ENCODE measurements at places on chromosomes 7 and 10.

DNA sequence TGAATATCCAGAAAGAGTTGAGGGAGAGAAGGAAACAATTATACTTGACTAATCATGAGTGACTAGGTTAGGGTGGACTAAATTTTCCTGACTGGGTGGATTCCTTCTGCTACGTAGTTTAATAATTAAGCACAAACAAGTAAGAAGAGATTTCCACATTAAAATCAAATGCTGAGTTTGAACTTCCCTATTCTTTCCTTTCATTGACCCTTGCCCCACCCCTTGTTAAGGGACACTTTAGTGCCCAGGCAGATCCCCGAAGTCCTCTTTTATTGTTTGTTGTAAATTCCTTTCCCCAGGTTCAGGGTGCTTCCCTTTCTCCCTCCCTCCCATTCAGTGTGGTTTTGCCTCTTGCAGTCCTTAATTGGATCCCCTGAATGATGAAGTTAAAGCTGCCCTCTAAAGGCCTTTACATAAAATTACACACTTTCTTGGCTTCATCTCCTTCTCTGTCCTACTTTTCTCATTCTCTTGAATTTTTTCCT is 8.8 kb upstream of the SPAM1 start:
- no peak for DNase-seq

DNA sequence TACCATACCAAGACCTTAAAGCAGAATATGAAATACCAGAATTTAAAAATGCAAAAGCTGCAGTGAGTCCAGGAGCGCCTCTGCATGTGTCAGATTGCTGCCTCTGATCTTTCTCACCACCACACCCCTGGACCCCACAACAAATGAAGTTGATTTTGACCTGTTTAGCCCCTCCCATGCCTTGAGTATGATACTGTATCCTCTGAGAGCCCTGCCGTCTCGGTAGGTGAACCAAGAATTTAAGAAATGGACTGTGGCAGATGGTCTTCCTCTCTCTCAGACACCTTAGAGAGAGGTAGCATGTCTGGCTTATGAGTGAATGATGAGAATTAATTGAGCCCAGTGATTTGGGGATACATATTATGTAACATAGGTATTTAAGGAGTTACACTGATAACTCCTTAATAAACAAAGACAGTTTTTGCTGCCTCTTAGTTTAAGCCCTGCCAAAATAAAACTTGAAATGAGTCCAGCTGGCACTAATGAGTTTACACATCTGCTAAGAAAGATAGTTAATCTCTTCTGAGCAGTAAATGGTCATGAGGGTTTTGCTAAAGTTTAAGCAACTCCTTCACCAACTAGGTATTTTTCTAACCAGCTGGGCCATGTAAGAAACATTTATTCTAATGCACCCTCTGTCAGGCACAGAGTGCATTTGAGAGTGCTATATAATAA is 4.5 kb upstream of the TFPI2 start:
- no peak for DNase-seq

DNA sequence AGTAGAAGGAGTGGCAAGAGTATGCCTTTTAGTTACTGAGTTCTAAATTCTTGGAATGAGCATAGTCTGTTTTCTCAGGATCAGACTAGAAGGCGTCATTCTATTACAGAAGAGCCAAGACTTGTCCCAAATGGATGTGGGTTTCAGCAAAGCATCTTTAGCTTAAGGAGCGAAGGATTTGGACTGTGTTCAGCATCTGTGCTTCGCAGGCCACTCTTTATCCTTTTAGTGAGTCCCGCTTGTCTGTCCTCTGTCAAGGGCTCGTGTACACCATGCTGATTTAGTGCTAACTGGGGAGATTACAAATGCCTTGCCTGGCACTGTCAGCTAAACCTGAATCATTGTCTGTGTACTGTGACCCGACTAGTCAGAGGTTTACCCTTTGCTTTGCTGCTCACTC is 465.7 kb downstream of the AUTS2 start:
- no peak for DNase-seq

DNA sequence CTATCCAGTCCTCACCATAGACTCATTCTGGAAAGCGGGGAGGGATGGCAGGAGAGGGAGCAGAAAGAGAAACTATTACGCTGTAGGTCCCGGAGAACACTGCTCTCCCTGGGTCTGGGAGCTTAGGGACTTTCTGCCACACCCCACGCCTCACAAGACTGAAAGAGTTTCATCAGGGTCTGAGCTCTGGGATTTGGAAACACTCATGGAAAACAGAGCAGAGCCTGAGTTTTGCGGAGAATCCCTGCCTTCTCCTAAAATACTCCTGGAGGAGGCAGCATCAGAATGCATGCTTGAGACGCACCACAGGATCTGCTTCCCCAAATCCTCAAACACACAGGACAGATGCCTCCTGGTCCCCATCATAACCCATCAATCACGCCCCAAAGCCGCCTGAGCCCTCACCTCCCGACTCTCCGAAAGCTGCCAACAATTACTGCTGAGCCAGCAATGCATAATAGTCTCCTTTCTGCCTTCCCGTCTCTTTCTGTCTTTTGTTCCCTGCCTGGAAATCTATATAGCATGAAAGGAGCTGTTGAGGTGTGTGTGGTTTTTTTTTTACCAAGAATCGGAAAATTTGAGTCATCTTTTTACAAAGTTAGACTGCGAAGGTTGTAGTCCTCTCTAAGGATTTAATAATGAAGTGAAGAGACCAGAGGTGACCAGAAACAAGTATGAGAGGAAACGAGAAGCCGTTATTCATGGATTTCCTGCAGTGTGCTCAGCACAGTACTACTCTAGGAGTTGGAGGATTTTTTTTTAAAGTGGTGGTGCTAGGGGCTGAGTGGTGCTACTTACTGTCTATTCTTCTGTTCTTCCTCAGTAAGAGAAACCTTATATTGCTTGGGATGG is 37.7 kb downstream of the ASB13 start:
- DNase-seq = no peak

DNA sequence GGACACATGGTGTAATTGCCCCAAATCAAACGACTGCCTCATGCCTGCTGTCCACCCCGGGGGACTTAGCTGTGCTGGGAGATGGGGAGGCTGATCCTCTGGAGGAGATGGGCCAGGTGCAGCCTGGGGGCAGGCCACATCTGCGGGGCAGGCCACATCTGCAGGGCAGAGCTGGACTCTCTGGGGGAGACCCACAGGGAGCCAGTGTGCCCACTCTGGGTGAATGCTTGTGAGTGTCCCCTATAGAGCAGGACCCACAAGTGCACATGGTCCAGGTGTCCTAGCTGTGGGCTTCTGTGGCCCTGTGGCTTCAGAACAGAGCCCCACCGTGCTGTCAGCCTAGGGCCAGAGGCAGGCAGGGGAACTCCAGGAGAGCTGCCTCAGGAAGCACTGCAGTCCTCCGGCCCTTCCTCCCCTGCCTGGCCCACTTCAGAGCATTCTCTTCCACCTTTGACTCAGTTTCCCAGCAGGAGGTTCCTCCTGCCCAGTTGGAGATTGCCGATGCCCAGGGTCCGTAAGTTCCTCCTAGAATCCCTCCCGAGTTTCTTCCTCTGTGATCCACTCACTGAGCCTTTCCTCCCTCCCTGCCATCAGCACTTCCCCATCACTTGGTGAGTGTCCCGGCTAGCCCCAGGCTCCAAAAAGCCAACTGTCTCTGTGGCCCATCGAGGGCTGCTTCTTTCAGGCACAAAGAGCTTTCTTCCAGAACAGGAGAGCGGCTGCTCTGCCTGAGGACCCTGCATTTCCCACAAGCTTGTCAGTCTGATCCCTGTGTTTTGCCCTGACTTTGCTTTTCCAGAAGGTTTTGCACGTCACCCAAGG is 50.3 kb downstream of the ADCYAP1R1 start:
- no peak for DNase-seq

DNA sequence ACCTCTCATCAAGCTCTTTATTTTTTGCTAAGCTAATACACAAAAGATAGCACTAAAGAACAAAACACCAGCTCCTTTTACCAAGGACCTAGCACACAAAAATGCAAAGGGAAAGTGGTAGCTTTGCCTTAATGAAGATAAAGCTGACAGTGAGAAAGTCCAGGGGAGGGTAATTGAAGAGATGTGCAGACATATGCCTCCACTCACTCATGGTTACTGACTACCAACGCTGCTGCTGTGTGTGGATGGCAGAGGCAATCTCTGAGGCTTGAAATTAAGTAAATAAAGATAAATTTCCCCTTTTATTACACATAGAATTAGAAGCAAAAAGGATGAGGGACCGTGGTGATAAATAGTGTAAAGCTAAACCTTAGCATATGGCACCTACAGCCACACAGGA is 87.0 kb downstream of the HGF start:
- no peak for DNase-seq

- no peak for DNase-seq
These were observed 492.5 kb upstream of the ZMIZ1 start for GRCh38 chr10:78576276-78576675.

DNA sequence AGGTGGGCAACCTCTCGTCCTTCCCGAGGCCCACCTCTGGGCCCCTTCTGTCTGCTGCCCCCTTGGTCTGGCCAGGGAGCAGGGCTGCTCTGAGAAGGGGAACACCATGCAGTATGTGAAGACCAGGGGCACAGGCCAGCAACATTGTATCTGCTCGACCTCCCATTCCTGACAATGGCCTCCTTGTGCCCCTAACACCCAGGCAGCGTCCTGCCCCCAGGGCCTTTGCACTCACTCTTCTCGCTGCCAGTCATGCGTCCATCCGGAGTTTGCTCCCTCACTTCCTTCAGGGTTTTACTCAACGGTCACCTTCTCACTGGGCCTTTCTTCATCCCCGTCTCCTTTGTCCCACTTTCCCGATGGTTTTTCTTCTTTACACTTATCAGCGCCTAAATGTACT is 232.9 kb upstream of the GRB10 start:
- no peak for DNase-seq

DNA sequence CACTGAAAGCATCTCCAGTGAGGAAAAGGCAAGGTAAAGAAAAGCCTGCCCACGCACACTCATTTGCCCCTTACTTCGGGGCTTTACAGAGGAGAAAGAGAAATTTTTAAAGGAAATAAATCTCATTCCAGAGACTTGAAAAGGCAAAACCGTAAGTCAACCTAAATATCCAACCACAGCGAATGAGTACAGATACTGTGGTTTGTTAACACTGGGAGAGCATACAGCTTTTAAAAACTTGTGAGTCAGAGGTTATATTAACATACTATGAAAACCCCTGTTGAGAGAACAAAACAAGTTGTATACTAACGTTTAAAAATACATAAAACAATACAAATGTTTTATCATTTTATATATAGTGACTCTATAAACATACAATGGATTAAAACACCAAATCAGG is 28.6 kb upstream of the ST7 start:
- no peak for DNase-seq

GRCh38 chr7:80851896-80852476 is 66.9 kb downstream of the SEMA3C start:
- DNase-seq = no peak

DNA sequence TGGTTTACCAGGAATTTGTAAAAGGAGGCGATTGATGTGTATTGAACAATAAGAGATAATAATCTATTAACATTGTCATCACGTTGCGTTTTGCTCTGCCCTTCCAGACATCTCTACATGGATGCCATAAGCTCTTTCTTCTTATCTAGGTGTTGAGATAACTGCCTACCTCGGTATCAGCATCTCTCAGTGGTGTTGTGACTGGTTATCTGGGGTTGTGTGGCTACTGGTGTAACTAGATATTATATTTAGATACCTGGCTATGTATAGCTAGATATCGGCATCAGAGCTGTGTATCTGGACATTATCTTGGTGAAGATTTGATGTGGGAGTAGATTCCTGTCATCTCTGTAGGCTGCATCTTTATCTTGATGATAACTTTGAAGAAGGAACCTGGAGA is 17.2 kb downstream of the GATA3 start:
- DNase-seq = no peak
